NCI-H460 (cell line): ENCODE measurements at places on chromosomes 11 and 22.

DNA sequence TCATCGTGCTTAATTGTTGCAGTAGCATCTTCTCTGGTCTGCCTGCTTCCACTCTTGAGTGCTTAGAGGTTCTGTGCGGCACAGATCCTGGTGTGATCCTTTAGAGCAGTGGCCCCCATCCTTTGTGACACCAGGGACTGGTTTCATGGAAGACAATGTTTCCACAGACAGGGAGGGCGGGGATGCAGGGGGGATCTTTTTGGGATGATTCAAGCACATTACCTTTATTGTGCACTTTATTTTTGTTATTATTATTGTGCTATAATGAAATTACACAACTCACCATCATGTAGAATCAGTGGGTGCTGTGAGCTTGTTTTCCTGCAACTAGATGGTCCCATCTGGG, 76.8 kb upstream of the SHANK2 start:
- DNase-seq = no peak

DNA sequence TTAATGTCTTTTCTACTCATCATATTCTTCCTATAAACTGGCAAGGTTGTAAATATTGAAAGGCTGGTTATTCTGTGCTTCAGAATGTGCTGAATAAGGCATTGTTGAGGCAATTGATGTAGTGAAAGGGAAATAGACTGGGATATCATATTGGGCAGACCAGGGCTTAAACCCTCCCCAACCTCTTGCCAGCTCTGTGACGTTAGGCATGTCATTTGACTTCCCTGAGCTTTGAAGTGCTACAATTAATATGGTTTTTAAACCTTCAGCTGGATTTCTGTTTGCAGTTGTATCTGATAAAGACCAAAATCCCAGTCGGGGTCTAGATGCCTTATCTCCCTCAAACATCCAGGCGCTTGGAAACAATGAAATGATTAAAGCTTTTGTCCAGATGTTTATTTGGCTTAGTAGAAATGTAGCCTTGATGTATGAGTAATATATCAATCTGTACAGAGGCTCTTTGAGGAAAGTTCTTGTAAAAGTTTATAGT, 208.1 kb downstream of the DBX1 start:
- DNase-seq = no peak

GRCh38 chr11:19670030-19670791, 42.4 kb upstream of the NAV2 start:
- peak; percentile 0 for DNase-seq

GRCh38 chr22:45164270-45165088, 754 bp downstream of the NUP50 start:
- no peak for DNase-seq

DNA sequence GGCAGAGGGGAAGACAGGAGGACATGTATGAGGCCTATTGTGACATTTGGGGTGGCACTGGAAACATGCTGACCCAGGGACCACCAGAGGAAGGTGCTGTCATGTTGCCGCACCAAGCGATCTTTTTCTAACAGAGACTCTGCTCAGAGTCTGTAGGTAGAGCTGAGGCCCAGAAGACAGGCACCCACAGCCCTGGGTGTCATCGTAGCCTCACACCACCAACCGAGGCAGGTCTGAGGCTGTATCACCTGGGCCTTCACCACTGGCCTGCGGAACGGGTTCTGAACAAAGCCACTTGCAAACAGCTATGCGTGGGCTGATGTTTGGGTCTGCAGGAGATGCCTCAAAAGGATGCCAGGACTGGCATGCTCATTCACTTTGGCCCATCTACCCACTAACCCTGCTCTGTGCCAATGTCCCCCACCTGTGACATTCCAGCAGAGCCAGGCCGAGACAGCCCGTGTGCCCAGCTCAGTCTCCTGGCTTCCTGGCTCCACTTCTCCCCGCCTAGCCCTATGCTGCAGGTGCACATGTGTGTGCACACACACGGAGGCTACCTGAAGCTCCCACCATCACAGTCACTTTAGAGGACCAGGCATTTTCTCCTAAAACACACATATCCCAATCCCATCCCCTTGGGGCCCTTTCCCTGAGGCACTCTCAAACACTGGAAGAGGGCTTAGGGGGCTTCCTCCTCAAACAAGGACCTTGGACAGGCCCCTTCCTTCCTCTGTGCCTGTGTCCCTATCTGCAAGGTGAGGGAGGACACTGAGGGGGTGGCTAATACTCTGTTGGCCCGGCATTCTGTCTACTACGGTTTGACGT, 3.6 kb downstream of the TRIM29 start:
- no peak for DNase-seq

DNA sequence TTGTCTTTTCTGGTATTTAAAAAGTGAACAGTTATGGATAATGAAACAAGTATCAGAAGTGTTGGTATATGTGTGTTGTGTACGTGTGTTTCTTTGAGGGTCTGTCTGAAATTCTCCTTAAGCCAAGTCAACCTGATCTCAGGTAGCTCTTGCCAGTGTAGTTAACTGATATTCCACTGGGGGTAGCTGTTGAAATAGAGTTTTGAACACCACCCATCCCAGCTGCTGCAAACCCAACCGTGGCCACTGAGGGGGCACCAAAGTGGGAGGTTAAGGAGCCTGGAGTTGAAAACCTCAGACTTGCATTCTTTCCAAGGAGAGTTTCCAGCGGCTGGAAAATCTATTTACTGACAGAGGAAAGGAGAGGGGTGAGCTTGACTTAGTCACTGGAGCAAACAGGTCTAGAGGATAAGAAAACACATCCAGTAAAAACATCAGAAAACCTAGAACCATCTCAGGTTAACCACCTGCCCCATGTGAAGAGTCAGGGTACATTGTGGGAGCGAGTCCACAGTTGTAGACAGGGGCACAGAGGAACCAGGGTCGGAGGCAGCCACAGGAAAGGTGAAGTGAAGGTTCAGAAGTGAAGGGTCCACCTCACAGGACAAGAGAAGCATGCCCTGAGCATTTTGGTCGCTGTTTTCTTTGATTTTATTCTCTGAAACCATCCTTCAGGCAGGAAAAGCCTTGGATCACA, 8.8 kb upstream of the CUL5 start:
- peak; percentile 28 for DNase-seq

DNA sequence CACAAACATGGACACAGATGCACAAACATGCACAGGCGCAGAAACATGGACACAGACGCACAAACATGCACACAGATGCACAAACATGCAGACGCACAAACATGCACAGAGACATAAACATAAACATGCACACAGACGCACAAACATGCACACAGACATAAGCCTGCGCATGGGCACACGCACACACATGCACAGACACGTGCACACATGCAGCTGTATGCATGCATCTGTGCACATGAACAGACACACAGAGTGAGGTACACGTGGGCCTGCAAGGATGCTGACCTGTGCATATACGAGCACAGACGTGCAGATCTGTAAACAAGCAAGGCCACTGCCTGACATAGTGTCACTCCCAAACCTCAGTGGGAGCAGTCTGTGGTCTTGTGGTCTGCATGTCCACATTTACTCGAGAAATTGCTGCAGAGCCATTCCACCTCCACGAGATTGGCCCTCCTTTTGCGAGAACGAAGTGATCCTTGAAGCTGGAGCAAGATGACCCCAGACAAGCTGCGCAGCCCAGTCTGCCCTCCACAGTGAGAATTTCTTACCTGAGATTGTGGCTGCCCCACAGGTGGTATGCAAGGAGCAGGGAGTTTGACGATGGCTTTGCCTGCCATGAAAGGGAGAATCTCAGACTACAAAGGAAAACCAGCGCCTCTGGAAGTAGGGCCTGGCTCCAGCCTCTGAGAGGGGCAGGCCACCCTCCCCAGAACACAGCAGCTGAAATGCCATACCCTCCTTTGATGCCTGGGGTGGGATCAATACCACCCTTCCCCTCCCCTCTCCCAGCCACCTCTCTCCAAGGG, 299.9 kb downstream of the BRD1 start:
- DNase-seq = no peak
